ENCODE measurements at places on chromosomes 7 and 10.

GRCh38 chr10:1419796-1420610 lies 317.3 kb downstream of the ADARB2 start:
- no peak for DNase-seq

DNA sequence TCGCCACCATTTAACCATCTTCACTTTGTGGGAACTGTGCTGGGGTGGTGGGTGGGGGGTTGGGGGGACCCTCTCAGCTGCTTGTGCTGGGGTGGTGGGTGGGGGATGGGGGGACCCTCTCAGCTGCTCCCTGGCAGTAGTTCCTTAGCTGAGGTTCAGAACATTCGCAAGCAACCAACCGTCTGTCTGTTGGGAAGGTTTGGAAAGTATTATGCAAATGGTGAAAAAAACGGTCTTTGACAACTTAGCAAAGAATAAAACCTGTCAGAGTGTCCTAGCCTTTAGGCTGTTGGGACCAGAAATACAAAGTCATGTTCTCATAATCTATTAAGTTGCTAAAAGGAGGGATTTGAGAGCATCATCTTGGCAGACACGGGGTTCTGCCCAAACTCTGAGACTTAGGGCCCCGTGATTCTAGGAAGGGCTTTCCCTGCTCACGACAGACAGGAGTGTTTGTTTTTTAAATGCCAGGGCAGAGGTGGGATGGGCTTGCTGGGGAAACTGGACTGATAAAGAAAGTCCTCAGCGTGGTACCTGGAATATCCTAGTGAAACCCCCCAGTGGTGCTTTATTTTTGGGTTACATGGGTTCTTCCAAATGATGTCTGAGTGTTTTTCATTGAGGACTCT lies 14.1 kb upstream of the SRGN start:
- DNase-seq, result no peak

DNA sequence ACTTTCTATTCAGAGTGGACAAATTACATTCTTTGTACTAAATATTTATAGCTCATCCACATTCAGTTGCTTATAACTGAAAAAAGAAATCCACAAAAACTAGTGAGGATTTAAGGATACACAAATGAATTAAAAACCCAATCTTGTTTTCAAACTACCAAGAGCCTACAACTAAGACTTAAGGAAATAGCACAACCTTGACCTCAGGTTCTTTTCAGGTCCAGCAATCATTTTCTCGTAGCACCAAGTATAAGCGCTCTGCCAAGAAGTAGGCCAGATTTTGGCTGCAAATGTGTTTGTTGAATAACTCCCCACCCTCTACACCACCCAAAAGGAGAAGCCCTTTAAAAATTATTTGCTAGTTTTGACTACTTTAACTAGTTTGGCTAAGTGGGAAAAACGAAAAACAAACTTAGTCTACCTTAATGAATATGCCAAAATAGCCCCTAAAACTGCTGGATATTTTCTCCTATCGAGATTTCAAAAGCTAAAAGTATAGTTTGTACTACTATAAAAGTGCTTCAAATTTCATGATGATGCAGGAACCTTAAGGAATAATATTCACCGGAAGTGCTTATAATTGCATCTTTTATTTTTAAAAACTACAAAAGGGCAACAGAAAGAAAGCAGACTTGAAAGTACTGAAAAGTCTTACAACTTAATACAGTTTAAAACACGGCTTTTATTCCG lies 2.7 kb upstream of the KMT2E start:
- no peak for DNase-seq

DNA sequence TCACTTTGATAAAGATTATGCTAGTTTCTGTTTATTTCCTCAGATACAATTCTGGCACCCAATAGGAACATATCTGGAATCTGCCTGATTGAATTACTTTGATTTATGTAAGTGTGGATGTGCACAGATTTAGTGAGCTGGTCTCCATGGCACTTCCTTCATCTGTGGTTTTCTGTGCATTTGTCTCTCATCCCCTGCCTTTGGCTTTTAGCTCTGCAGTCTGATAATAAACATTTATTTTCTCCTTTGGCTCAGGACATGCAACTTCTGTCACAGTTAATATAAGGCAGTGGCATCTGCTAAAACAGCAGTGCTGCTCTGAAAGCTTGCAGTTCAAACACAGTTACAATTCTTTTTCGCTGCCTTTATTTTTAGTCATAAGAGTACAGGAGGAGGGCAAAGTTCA lies 273.7 kb upstream of the CHRM2 start:
- DNase-seq, result no peak

DNA sequence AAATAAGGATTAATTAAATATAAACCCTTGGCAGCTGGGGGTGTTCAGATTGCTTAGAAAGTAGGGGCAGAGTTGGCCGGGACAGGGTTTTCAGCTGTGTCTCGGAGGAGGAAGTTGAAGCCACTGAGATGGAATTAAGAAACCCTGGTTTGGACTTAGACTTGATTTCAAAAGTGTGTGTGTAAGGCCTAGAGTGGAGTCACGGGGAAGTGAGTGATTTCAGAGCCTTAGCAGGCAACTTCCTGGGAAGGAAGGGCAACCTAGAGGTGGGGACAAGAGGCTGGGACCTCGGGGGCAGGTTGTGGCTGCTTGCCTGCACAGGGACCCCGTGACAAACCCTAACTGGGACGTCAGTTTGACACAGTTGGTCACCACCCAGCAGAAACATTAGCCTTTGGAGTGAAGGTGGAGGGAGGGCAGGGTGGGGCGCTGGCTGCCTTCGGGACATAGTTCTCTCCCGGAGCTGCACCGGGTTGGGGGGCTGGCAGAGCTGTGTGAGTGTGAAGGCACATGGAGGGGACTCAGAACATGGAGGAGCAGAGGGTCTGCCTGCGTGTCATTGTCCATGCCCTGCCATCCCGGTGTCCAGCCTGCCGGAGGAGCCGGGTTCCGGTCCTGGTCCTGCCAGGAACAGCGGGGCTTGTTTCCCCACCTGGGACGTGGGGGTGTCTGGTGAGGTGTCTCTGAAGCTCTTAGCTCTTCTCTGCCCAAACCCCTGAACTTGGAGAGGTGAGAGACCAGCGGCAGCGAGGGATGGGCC lies 1.8 kb downstream of the BRI3 start:
- DNase-seq, result no peak

GRCh38 chr10:75295868-75296441 lies 60.2 kb upstream of the COMTD1 start:
- DNase-seq, result no peak

DNA sequence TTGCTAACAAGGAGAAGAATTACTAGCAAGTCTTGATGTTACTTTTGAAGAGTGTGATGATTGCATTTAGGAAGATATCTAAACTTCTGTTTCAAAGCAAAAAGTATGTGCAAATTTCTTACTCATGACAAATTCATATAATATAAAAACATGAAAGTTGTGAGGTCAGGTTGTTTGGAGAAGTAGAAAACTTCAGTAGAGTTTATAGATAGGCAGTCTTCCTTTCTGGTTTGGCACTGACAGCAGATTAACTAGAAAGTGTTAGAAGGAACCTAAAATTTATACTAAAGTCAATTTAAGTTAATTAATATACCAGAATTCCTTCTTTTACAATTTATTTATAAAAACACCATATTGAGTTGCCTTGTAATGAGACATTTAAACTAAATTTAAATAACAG lies 16.9 kb downstream of the PTEN start:
- no peak for DNase-seq

- no peak for DNase-seq
Observed at GRCh38 chr10:129102906-129103693, 363.9 kb upstream of the MGMT start.

DNA sequence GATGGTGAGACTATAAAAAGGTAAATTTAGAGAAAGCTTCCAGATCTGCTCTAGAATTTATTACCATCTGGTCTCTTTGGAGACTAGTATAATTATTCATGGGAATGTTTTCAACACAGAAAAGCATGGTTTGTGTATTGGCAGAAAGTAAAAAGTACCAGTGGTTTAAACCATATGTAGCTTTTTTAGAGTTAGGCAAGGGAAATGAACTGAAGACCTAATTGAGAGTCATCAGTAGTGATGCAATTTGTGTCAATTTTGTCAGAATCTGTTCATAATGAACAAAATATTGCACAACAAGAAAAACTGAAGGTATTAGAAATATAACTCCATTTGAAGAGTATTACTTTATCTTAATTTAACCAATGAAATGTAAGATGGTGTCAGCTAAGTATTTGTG lies 181.4 kb downstream of the ADK start:
- DNase-seq, result no peak

- no peak for DNase-seq
Observed at GRCh38 chr7:135682191-135682590, 19.9 kb downstream of the STMP1 start.

DNA sequence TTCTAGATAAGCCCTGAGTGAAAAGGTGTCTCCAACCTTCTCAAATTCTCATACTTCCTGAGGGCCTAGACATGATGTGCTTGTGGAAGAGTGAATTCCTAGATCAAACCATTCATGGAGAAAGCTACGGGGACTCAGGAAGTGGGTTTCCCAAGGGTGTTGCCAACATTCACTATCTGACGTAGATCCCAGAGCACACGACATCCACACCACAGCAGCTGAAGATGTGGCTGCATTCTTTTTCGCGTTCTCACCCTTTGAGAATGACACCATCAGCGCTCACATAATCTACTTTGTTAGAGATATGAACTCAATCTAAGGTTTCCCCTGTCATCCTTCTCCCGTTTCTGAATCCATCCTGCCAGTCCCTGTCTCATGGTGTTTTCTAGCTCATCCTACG lies 290.8 kb downstream of the DNAJB6 start:
- no peak for DNase-seq

DNA sequence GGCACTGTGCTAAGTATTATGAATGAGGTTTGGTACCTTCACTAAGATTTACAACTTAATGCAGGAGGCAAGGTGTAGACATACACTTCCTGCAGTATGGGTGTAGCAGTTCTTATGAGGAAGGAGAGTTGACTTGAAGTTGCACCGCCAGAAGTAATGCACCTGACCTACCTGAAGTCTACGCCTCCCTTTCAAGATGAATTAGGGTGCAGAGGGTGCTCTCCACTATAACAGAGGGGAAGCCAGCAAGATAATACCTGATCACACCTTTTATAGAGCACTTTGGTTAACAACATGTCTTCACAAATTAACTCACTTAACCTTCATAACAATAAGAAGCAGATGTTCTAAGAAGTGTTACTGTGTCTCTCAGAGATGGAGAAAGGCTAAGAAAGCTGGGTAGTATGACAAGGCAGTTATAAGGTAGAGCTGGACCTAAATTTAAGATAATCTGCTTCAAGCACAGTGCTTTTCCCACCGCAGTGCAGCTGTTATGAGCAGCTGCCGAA lies 552 bp upstream of the RAB18 start:
- no peak for DNase-seq

DNA sequence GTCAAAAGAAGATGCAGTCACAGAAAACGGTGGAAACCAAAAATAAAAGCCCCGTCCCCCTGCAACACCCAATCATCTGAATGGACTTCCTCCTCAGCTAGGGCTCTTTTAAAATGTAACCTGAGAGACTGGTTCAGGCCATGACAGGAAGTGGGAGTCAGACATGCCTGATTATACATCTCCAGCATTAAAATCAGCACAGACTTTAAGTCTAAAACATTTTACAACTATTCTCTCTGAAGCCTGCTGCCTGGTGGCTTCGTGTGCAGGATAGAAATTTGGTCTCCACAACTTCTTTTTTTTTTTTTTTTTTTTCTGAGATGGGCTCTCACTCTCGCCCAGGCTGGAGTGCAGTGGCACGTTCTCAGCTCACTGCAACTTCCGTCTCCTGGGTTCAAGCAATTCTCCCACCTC lies 30.3 kb downstream of the HACD1 start:
- DNase-seq, result no peak

DNA sequence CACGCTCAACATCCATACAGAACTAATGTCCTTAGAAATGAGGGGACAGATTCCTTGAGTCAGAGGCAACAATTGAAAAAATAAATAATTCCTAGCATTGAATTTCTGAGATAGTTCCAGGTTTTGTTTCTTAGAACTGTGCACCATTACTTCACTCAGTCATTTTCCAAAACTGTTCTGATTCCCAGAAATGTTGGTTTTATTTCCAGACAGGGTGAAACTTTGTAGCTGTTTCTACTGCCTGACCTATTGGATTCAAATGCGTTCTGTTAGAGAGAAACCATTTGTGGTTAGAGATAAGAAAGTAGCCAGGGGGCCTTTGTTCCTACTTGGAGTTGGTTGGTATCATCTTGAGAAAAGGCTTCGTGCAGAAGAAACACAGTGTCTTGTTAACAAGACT lies 8.1 kb upstream of the DEPP1 start:
- DNase-seq, result no peak

- DNase-seq, result no peak
Observed at GRCh38 chr10:77564731-77565589, 72.6 kb downstream of the KCNMA1 start.

GRCh38 chr10:127570036-127570435 lies 20.9 kb downstream of the NPS start:
- no peak for DNase-seq

GRCh38 chr7:87473986-87474385 lies 1.5 kb downstream of the ABCB4 start:
- no peak for DNase-seq

- DNase-seq, result no peak
Observed at GRCh38 chr10:113230011-113230610, 280.1 kb downstream of the TCF7L2 start.

- DNase-seq, result no peak
Observed at GRCh38 chr10:71126432-71126831, 85.9 kb upstream of the UNC5B start.

DNA sequence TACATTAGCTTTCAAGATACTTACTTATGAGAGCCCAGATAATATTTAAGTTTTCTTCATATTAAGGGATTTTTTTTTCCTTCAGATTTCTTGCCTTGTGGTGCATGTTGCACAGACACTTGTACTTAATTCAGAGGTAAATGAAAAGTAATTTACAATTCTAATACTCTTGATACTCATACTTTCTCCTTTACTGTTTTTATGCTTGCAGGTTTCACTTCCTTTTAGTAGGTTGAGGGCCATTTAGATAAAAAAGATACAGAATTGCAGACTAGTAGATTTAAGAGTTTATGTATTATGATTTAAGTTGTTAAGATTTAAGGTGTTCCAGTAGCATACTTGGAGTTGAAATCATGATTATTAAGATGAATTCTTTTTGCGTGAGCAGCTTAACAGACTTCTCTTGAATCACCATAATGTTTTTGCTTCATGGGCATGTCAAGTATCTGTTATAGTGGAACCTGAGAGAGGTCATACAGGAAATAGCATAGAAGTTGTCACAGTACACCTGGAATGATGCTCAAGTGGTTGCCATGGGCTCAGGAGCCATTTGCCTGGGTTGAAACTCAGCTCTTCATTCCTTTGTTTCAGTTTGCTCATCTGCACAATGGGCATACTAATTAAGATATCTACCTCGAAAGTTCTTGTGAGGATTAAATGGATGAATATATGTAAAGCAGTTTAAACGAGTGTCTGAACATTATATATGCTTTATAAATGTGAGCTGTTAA lies 174.8 kb upstream of the PRPS1L1 start:
- no peak for DNase-seq

- no peak for DNase-seq
Observed at GRCh38 chr10:73344269-73344668, 14.4 kb downstream of the CFAP70 start.

DNA sequence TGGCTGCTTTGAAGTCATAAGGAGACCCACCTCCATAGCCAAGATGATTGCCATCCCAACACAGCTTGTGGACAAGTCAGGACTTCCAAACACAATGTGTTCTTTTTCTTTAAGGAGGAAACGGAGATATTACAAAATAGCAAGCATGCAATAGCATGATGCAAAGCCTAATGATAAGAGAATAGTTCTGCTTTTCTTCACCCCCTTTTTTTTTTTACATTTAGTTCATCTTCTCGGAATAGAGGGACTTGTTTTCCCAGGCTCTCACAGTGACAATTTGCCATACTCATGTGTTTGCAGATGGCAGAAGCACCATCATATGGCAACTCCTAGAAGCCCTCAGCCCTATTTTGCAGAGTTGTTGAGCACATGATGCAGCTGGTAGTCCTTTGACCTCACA lies 119.8 kb downstream of the ITGB8 start:
- no peak for DNase-seq

All from cortex of kidney (tissue), 1 donor.